GM12892 (cell line): ENCODE measurements at places on chromosomes 3 and 15.

DNA sequence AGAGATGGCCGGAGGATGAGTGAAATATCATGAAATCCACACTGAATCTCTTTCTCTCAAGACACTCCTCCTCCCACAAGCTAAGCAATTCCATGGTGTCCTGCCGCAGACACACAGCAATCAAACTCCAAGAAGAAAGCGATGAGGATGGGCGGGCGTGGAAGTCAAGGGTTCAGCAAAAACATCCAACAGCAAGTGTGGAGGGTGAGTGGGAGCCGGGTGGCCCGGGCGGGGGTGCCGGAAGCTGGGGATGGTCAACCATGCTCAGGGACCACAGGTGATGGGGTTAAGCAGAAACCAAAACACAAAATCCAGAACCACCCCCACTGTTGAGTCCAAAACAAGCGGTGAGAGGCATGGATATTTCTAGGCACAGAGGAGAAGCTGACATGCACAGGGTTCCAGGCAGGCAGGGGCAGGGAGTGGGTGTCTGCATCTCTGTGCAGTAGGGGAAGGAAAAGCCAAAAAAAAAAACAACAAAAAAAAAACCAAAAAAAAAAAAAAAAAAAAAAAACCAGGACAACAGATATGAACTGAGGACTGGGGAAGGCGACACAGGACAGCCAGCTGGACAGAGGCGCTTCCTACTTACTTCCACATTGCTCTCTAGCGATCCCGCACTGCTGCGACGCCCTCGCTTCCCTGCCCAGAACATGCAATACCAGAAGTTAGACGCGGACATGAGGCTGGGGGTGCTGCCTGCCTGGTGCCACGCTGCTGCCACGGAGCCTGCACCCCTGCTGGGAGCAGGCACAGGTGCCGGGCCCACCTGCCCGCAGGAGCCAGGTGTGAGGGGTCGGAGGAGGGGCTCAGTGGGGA is 61.0 kb upstream of the RPL32 start:
- DNase-seq, result no peak

DNA sequence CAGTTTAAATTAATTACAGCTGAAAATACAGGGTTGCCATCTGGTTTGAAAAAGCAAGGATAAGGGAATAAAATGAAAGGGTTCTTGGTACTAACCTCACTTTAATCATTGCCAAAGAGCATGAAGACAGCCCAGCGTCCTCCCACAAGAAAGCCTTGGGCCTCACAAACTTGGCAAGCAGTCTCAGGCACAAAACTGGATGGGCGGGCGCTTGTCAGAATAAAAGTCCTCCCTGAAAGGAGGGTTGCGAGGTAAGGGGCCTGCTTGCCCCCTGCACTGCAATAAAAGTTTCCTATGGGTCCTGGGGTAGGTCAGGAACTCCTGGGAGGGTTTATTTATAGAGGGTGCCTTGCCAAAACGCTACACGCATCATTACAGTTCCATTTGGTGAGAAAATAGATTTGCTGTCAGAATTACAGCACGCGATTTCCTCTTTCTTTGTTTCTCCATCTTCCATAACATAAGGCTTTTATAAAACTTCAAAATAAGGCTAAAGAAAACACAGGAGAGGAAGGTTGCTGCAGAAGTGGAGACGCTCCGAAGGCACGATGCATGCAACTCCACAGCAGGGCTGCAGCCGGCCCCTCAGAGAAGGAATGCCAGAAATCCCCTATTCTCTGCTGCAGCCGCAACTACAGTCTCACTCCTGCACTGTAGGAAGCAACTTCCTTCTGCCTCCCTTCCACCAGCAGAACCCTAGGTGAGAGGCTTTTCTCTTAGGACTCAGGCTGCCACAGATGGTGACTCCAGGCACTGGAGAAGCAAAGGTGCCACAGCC is 61.3 kb downstream of the VGLL4 start:
- no peak for DNase-seq

DNA sequence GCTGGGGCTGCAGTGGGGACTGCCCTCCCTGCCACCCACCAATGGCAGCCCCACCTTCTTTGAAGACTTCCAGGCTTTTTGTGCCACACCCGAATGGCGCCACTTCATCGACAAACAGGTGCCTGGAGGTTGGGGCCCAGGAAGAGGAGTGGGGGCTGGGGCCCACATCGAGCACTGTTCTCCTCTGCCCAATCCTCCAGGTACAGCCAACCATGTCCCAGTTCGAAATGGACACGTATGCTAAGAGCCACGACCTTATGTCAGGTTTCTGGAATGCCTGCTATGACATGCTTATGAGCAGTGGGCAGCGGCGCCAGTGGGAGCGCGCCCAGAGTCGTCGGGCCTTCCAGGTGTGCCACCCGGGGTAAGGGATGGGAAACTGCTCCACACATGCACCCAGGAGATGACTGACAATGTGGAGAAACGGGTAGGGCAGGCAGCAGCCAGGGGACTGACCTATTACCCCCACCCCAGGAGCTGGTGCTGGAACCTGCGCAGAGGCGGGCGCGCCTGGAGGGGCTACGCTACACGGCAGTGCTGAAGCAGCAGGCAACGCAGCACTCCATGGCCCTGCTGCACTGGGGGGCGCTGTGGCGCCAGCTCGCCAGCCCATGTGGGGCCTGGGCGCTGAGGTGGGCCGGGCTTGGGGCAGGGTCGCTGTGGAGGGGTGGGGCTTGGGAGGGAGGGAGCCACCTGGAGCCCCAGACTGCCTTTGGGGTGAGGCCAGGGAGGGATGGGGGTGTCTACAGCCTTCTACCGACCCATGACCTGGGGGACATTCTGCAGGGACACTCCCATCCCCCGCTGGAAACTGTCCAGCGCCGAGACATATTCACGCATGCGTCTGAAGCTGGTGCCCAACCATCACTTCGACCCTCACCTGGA is 22.9 kb downstream of the NBEAL2 start:
- no peak for DNase-seq

GRCh38 chr15:68526784-68527183 is 52.0 kb upstream of the CORO2B start:
- no peak for DNase-seq

DNA sequence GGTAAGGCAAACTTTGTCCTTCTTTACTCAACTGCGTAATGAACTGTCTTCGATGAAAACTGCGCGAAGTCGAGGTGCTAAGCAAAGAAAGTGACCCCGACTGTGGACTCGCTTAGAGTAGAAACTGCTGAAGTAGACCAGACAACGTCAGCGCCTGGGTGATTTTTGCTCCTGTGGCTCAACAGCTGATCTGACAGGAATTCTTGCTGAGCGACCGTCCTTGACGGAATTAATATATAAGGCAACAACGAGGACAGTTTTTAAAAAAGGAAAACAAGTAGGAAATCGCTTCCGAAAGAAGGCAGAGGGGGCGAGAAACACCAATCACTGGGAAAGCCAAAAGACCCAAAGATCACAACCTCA is 541 bp downstream of the RPS27L start:
- no peak for DNase-seq

GRCh38 chr15:66101715-66102395 is 151.7 kb downstream of the MEGF11 start:
- no peak for DNase-seq

GRCh38 chr3:79005084-79005483 is 762.7 kb downstream of the ROBO1 start:
- no peak for DNase-seq

DNA sequence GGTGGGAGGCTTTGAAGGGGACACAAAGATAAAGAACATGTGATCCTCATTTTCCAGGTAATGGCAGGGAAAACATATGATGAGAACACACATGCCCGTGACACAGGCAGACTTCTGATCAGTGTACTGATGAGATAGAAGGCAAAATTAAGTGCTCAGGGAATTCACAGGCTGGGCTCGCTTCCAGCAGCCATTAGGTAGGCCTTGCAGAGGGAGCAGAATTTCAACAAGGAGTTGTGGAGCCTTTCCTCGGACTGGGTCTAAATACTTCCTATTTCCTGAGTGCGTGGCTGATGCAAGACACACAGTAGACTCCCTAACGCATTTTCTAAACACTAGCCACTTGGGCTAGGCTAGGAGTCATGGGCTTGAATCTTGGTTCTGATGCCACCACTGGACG is 74.0 kb upstream of the ETV5 start:
- no peak for DNase-seq

DNA sequence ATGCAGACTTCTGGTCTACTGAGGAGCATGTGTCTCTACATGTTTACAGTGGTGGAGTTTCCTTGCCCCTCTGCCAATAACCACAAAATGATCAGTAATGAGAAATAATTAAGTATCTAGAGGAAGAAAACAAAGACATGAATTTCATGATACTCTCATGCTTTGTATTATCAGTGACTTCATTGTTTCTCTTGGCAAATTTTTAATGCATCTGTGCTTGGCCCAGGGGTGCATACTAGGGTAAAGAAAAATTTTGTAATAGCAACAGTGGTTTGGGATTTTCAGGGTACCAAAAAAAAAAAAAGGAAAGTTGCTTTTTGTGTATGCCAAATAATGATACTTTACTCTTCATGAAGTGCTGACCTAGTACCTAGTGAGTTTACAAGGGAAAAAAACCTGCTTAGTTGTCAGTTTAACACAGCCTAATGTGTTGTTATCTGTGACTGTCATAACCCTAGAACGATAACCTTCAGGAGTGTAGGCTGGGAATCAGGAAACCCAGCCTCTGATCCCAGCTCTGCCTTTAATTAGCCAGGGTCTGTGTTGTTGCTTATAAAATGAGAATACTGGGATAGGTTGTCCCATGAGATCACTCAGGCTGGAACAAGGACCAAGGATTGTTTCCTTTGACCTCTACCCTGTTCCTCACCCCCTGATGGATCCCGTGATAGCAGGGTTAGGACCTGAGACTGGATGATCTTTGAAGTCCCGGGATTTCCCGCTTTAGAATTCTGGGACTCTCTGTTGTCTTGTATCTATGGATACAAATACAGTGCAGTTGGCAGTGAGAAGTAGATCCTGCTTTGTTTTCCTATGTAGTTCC is 117.5 kb downstream of the CMSS1 start:
- no peak for DNase-seq

DNA sequence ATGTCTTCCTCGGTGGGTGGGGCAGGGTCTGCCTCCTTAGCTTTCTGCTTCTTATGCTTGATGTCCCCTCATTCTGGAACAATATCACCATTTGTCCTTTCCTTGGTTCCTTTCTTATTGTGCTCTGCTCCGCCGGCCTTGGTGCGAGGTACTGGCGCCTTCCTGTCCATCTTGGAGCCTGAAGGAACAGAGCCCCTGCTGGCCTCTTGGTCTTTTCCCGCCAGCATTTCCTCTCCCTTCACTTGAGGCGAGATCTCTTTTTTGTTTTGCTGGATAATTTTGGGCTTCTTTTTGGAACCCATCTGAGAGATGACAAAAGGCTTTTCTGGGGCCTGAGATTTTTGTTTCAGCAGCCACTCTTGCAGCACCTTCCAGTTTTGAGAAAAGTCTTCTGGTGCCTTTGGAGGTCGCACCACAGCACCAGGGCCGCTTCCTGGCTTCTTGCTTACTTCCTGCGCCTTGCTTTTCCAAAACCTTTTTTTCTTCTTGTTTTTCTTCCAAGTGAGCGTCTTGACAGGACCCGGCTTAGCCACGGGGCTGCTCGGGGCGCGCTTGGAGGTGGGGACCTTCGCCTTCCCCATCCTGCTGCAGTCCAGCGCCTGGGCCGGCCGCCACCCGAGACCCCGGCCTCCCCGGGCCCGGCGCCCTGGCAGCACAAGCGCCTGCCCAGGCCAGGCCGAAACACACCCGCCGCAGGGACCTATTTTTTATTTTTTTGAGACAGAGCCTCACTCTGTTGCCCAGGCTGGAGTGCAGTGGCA is 127.1 kb downstream of the KLF13 start:
- no peak for DNase-seq

DNA sequence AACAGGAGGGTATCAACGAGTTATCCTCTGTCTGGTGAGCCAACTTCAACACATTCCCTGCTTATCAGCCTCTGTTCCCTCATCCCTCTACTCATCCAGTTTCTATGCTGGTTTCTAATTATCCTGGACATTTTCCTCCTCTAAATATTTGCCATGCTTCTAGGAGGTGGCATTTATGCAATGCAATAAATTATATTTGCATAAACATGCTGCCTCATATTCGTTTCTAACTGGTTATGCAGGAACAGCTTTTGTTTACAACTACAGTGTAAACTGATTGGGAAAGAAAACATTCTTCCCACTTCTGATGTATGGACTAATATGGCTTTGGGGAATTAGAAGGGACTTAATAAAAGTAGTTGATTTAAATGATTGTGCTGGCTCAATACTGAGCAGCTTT is 122.3 kb downstream of the TFG start:
- no peak for DNase-seq

DNA sequence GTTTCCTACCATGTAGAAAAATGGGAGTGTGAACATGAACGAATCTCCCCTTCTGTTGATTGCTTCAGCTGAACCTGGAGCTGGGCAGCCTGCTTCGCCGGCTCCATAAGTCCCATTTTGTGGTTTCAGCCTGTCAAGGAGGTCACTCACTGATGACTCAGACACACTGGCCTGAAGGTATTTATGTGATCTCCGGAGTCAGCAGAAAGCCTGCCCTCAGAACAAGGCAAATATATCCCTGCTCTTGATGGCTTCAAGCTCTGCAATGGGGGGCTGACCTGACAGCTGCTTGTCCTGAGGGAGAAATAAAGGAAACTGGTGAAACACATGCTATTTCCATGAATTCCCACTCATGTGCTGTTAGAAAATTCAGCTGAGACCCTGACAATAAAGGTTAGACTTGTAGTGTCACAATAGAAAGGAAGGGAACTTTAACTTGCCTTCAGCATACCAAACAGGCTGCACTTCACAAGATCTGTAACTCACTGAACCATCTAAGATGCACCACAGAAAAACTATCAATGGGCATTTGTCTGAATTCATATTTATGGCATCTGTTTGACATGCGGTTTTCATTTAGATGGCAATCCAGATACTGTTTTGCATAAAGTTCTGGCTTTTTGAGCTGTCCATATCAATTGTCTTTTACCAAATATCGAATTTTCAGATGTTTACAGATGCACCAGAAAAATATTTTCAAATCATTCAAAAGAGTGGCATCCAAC is 282.0 kb upstream of the VEPH1 start:
- DNase-seq, result no peak

GRCh38 chr15:40051616-40052415 is 12.8 kb upstream of the SRP14 start:
- no peak for DNase-seq

DNA sequence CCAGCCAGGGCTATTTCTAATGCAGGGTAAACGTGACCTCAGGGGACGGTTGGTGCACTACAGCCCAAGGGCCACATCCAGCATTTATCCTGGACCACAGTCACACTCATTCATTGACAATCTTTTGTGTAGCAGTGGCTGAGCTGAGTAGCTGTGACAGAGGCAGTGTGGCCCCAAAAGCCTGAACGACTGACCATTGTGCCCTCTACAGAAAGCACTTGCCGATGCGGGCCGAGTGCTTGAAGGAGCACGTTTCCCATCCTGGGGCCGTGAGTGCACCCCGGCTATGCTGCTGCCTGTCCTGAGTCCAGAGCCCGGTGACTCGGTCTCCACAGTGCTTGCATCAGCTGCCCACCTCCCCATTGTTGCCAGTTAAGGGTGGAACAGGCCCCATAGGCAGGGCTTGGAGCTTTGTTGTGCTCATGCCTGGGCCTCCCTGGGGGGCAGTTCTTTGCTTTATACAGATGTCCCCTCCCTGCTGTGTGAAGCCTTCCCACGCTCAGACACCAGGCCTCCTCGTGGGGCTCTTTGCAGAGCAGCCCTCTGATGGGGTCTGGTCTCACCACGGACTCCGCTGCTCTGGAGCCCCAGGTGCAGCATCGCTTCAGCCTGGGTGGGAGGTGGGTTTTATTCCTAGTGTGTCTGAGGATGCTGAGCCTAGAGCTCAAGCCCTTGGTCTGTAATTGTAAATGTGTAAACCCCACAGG is 13.0 kb upstream of the SNRPA1 start:
- DNase-seq, result no peak
